ENCODE measurements at places on chromosomes 12 and 14.
A peak's percentile ranks its signal among the peaks of the same experiment; 100 is the strongest.

- DNase-seq, result no peak
These were observed 4.0 kb downstream of the GLT1D1 start for GRCh38 chr12:128857133-128857763.

GRCh38 chr14:75906680-75907280, 75.0 kb downstream of the TGFB3 start:
- DNase-seq, result peak; percentile 52

- DNase-seq, result no peak
These were observed 1293.6 kb downstream of the AACS start for GRCh38 chr12:126358806-126359205.

DNA sequence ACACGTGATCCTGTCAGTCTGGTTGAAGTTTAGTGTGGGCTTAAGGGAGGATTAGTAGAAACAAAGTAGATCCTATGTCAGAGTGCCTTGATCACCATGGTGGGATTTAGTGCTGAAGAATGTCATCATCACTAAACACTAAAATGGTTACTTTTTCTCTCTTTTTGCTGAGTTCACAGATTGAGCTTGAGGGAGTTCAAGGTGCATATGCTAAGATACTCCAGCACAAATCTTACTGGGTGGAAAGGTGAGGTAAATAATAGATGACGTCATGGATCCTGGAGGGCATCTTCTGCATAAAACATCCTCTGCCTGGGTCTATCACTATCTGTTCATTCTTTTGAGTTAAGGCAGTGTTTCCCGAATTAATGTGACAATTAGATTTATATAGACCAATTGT, 4.9 kb downstream of the GALNT8 start:
- no peak for DNase-seq

DNA sequence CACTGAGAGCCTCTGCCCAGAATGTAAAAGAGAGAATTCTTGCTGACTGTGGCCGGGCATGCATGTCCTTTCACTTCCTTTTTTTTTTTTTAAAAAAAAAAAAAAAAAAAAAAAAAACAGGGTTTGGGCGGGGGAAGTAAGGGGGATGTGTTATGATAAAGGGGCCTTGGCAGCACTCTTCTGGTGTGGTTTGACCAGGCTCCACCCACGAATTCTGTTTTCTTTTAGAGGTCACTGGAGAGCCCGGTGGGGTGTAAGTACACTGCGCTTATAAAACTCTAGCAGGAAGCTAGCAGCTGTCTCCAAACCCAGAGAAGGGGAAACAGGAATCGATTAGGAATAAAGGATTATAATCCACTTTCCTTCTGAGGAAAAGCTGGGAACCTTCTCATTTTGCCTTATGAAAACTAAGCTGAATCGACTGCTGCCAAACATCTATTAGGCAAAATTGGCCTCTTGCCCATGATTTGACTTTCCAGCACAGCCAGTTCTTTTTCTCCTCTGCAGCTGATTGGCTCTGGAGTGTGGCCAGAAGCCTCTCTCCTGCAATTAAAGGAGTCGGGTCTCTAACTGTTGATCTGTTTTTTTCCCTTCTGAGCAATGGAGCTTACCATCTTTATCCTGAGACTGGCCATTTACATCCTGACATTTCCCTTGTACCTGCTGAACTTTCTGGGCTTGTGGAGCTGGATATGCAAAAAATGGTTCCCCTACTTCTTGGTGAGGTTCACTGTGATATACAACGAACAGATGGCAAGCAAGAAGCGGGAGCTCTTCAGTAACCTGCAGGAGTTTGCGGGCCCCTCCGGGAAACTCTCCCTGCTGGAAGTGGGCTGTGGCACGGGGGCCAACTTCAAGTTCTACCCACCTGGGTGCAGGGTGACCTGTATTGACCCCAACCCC, 27.7 kb upstream of the HIGD1C start:
- DNase-seq, result no peak

DNA sequence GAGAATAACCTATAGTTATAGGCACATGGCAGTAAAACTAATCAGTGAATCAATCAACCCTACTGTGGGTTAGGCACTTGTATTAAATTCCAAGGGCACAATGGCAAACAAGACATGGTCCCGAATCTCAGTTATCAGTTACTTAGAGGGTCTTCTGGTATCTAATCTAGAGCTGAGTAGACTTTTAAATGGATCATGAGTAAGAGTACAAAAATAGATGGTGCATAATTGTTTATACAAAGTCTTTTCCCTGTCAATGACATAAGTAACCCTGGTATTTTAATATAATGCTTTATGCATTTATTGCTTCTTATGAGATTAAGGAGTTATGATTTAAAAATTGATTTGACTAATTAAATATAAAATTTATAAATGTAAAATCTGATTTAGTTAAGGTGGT, 23.0 kb upstream of the KCNJ8 start:
- no peak for DNase-seq

DNA sequence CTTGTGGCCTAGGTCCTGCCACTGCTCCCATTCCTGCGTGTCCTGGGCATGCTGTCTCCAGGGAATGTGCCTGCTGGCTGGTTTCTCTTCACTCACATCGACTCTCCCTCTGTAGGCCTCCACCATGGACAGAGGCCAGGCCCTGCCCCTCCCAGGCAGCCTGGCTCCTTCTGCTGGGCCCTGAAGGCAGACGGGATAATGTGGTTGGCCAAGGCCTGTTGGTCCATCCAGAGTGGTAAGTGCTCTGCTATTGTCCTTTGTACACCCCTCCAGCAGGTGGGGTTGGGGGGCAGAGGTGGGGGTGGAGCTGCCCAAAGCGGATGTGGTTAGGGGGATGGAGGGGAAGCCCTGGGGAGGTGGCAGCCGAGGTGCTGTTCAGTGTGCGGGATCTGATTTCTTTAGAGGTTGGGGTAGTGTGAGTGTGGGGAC, 9.5 kb upstream of the NR4A1 start:
- DNase-seq, result no peak

DNA sequence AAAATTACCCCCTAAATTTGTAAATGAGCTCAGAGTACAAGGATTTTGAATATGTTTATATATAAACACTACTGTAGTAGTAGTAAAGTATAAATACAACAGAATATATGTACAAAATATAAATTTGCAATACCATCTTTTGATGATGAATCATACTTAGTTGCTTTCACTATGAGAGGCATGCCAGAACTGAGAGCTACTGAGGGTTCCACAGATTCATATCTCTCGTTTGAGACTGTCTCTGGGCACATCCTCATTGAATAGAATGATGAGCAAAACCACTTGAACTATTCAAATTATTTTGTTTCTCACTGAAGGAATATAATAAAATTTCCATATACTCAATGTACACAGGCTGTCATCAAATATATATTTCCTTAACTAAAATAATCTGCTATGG, 417.6 kb downstream of the NAV3 start:
- no peak for DNase-seq

DNA sequence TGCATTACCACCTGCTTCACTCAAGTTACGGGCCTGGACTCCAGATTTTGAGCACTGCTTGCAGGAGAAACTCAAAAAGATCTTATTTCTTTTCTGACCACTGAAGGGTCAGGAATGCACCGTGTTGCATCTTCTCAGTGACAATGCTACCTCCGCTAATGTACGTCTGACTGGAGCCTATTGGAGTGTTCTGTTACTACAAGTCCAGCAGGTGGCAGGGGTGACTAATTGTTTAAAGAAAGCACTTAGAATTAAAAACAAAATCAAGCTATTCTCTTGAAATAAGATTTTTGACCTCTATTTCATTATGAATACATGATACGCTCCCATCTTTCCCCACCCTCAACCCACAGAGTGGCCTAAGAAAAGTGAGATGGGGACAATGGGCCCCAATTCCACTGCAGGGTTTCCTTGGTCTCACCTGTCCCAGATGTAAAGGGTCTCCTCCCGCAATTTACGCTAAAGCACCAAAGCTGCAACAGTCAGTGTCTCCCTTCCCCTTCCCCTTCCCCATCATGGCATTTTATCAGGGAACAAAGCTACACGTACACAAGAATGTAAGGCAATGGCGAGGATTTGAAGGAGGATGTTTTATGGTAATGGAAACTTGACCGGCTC, 2.2 kb downstream of the TBPL2 start:
- DNase-seq, result no peak

- DNase-seq, result no peak
These were observed 255.8 kb upstream of the CRY1 start for GRCh38 chr12:107349008-107349747.

- DNase-seq, result peak; percentile 18
These were observed 4.8 kb upstream of the AMN start for GRCh38 chr14:102917469-102918211.

- DNase-seq, result no peak
These were observed 19.1 kb downstream of the BBS10 start for GRCh38 chr12:76329159-76329558.

GRCh38 chr14:23865502-23865901, 88.1 kb upstream of the DHRS4 start:
- no peak for DNase-seq

GRCh38 chr14:102629808-102630350, 37.4 kb downstream of the RCOR1 start:
- DNase-seq, result no peak

DNA sequence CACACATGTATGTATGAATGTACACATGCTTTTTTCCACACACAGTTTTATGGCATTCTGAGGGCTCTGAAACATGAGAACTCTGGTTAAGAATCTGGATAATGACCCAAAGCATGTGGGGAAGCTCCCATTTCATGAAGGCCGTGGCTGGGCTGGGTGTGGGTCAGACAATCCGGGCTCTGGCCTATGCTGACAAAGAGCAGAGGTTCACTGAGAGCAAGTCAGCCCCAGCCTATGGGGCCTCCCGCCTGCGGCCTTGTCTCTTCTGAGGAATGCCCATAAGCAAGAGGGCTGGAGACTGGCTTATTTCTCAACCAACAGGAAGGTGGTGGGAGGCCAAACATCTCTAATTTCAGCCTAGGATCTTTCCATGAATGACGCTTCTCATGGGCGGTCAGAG, 8.5 kb downstream of the MYH6 start:
- no peak for DNase-seq

DNA sequence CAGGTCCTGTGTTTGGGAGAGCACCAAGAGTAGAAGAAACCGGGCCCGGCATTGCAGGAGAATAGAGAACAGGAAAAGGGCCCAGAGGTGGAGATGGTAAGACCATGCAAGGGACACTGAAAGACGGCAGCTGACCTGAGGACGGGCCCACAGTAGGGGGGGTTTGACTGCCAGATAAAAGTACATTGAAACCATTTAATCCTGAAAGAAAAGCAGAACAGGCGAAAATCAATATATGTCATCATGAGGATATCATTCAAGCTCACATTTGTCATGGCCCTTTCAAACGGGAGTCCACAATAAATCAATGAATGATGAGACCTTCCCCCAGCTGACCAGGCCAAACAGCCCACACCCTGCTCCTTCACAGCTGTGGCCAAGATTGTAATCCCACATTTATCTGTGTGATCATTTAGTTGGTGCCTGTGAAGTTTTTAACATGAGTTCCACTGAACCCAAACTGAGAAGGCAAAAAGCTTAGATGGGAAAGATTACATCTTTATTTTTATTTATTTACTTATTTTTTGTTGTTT, 39.5 kb downstream of the E2F7 start:
- no peak for DNase-seq

DNA sequence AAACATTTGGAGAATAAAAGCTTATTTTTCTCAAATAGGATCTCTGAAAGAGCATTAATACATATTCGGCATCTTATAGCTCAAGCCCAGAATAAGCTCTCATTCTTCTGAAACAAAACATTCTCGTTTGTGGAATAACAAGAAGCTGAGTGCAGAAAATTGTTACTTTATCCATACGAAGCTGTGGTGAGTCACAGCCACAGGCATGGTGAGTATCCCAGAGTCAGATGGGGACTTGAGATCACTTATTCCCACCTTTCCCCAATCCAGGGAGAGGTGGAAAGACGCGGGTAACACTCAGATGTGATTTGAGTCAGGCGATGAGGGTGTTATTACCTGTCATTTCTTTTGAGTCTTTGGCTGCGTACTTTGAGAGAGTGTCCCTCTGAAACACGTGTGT, 214.6 kb upstream of the TMEM132C start:
- no peak for DNase-seq

DNA sequence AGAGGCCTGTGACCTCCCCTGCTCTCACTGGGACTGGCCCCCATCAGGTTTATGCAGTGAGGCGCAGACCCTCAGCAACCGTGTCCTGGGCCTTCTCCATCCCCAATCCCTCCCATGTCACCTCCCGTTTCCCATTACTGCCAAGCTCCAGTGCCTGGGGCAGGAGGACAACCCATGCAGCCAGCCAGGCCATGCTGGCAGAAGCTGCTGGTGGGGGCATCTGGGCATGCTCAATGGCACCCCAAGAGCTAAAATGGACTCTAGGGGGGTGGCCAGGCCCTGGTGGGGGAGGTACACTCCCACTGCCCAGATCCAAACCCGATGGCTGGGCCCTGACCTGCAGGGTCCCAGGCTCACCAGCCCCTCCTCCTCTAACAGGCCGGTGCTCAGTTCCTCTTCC, 20.5 kb upstream of the GPR132 start:
- DNase-seq, result no peak

GRCh38 chr14:69573831-69574262, 824 bp downstream of the CCDC177 start:
- no peak for DNase-seq

DNA sequence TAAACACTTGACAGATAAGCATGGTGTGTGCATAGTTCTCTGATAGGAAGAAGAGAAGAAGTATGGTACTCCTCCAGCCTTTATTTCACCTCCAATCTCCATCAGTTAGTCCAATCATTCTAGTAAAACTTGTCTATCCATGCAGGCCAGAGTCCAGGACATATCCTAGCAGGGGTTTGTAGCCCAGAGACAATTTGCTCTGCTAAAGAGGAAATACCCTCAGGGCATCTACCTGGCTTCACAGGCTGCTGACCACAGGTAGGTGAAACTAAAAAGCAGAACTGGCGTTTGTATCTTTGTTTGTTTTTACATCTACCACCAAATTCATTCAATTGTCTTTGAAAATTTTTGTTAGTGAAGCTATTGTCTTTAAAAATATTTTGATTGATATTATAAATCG, 717.6 kb downstream of the FSCB start:
- DNase-seq, result no peak

DNA sequence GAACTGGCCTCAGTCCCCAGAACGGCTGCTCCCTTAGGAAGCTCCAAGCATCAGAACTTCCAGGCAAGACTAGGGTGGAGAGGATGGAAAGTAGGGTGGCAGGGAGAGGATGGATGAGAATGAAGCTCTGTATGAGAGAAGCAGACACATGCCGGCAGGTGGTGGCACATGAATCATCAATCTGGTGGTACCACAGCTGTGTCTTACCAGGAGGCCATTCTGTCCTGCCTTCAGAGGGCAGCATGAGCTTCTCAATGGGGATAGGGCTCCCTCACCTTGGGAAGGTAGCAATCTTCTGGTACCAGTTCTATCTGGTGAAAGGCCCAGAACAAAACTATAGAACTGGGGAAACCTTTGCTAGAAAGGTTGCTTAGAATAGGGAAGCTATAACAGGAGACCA, 55.4 kb upstream of the PYGL start:
- DNase-seq, result no peak

GRCh38 chr14:69644814-69645213, 33.4 kb downstream of the SUSD6 start:
- no peak for DNase-seq

DNA sequence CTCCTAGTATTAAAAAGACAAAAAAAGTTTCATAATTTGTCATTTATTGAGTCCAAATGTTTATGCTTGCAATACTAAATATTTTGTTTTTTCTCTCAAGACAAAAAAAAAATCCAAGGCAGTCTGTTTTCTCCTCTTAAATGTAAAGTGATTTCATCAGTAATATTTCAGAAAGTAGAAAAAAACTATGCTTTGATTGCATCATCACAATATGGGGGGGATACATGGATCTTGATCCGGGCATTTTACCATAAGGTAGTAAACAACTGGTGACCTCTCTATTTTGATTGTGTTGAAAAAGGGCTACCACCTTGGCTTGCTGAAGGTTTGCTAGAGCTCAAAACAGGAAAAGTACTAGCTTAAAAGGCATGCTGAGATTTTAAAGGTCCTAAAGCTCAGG, 43.6 kb downstream of the ERGIC2 start:
- DNase-seq, result no peak

All from activated CD8-positive, alpha-beta memory T cell treated with anti-CD3 and anti-CD28 coated beads for 1 hour (primary cell).